Activated CD4-positive, CD25-positive, alpha-beta regulatory T cell treated with anti-CD3 and anti-CD28 coated beads, Interleukin-2, amount 50 U/mL, for 24 hours (primary cell): ENCODE measurements at places on chromosomes 13 and 19.
A peak's percentile ranks its signal among the peaks of the same experiment; 100 is the strongest.

DNA sequence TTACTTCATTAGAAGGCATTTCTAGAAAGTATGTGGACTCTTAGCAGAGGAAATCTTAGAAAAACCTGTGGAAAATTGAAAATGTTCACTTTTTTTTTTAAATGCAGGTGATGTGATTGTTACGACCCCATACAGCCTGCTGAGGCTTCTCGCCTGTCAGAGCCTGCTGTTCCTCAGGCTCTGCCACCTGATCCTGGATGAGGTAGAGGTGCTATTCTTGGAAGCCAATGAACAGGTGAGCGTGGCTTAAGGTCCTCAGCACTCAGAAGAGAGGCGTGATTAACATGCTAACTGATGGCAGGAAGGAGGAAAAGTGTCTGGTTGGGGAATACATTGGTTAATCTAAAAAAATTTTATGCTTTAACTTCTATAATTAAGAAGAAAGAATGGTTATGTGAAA, 71.4 kb downstream of the SLC7A9 start:
- ATAC-seq, result no peak

GRCh38 chr13:98172590-98173422, 4.3 kb downstream of the RNF113B start:
- no peak for ATAC-seq

- no peak for ATAC-seq
Observed at GRCh38 chr13:44803390-44803789, 185.9 kb downstream of the NUFIP1 start.

GRCh38 chr19:16371540-16371986, 46.9 kb downstream of the KLF2 start:
- peak; percentile 85 for ATAC-seq

DNA sequence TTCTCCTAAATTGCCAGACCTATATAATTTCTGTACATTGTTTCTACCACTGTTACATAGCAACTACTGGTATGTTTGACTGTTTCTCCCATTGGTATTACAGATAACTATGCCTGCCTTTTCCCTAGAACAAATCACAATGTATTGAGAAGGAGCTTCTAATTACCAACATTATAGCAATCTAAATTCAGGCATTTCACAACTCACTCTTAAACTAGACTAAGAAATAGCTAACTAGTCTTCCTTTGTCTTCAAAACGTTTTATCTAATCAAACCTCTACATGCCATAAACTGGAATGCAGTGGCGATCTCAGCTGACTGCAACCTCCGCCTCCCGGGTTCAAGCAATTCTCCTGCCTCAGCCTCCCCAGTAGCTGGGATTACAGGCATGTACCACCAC, 18.2 kb downstream of the RBM26 start:
- ATAC-seq, result no peak

GRCh38 chr19:13152356-13152973, 2.3 kb downstream of the IER2 start:
- ATAC-seq, result peak; percentile 9

DNA sequence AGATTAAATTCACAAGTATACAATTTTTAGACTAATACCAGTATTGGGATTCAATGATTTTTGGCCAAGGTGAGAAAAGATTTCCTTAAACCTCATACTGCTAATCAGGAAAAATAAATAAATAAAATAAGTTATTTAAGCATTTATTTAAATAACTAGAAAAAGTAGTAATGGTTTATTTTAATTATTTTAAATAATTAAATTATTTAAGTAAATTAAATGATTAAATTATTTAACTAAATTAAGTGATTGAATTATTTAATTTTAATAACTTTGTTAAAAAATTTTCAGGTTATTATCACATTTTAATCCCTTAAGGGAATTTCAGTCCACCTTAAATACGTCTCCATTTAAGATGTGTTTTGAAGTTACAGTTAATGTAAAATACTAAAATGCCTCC, 1831.5 kb upstream of the MIR17HG start:
- no peak for ATAC-seq

DNA sequence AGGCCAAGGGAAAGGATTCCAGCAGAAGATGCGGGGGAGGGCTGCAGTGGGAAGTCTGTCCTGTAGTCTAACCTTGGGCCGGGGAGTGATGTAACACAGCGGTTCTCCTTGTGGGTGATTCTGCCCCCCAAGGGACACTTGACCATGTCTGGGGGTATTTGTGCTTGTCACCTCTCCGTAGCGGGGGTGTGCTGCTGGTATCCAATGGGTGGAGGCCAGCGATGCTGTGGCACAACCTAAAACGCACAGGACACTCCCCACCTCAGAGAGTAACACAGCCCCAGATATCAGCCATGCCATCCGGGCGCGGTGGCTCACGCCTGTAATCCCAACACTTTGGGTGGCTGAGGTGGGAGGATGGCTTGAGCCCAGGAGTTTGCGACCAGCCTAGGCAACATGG, 36.3 kb downstream of the ZNRF4 start:
- no peak for ATAC-seq

- no peak for ATAC-seq
Observed at GRCh38 chr13:109154146-109154545, 524.7 kb downstream of the MYO16 start.

DNA sequence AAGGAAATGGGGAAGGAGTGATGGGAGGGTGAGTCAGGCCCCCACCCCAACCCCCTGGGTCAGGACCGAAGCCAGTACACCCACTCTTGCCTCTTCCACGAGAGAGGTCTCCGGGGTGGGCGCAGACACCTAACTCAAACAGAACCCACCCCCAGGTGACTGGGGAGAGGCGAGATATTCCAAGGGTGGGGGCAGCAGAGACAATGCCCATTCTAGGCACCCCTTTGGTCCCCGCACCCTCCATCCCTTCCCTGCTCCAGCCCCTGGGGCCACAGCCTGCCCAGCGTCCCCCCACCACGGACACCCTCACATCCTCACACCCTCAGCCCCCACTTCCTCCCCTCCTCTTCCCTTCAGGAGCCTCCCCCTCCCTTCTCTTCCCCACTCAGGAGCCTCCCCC, 682 bp downstream of the ZSCAN18 start:
- no peak for ATAC-seq

GRCh38 chr19:39377373-39378362, 13.2 kb downstream of the PAF1 start:
- ATAC-seq, result no peak

DNA sequence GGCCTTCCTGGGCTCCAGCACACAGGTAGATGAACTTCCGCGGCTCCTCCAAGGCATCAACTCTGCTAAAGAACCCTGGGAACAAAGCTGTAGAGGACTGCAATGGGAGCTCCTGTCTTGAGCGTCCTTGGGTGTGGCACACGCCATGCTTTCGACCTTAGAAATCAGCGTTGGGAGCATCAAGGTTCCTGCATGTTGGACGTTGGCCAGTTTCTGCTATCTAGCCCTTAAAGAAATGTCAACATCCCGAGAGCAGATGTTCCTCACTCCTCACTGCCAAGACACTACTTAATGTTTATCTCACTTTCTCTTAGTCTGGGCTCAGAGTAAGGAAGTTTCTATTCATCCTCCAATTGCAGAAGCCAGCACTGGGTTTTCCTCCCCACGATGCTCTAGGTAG, 70.6 kb upstream of the MEDAG start:
- ATAC-seq, result no peak

GRCh38 chr19:2476451-2477140, 669 bp downstream of the GADD45B start:
- ATAC-seq, result peak; percentile 31

DNA sequence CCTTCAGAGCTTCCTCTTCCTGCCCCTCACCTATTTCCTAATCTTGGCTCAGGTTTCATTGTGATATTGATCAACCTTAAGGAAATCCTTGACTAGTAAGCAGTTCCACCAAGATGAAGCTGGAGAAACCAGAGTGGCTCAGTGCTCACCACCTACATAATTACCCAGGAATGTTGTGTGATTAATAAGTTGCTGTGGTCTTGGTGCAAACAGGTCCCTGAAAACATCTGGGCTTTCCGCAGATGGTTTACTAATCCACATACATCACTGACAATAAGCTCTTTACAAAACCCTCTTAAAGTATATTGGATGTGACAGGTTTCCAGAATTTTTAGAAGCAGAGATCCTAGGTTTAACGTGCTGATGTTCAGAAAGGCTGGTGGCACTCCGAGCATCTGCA, 8.6 kb upstream of the SERP2 start:
- ATAC-seq, result no peak

- no peak for ATAC-seq
Observed at GRCh38 chr13:66578305-66578704, 651.8 kb downstream of the PCDH9 start.

GRCh38 chr13:28097503-28097902, 2.9 kb downstream of the FLT3 start:
- no peak for ATAC-seq

GRCh38 chr13:110311443-110312338, 4.6 kb downstream of the COL4A2 start:
- no peak for ATAC-seq

- ATAC-seq, result no peak
Observed at GRCh38 chr19:16482745-16483144, 11.0 kb upstream of the EPS15L1 start.
